ENCODE measurements at places on chromosomes 4 and X. TPM values are rescaled to one million over a fixed set of nuclear protein-coding genes. Genes with fewer than 3 reads are reported as not detected.

HPGDS gene
- not detected for total RNA-seq

DNA sequence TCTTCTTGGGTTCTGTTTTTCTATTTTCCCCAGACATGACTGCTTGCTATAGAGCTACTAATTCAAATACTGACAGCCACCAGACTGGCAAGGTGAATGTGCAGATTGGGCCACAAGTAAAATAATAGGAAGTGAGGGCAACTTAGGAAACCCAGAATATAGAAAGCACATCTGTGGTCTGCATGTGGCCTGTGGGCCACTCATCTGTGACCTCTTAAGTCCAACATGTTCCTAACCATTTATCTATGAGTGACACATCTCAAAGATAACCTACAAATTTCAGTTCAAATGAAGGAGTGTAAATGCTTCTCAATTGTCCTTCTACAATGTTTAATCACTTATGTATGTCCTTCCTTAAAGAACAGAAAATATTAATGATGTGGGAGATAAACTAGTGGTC, 128.9 kb downstream of the REELD1 start:
- H3K4me3 ChIP-seq: no peak overlapping the region
- H3K27me3 ChIP-seq: no peaks in the 10 kb centered on the region
- DNase-seq: no peak
- no peak overlapping the region for H3K27ac ChIP-seq
- no peaks in the 10 kb centered on the region for H3K36me3 ChIP-seq
- no peaks in the 10 kb centered on the region for H3K4me1 ChIP-seq

GRCh38 chrX:110671068-110671803, 124.4 kb downstream of the CHRDL1 start:
- no peaks in the 10 kb centered on the region for H3K36me3 ChIP-seq
- H3K27ac ChIP-seq: no peak overlapping the region
- no peaks in the 10 kb centered on the region for H3K4me1 ChIP-seq
- H3K4me3 ChIP-seq: no peak overlapping the region
- no peaks in the 10 kb centered on the region for H3K27me3 ChIP-seq

DNA sequence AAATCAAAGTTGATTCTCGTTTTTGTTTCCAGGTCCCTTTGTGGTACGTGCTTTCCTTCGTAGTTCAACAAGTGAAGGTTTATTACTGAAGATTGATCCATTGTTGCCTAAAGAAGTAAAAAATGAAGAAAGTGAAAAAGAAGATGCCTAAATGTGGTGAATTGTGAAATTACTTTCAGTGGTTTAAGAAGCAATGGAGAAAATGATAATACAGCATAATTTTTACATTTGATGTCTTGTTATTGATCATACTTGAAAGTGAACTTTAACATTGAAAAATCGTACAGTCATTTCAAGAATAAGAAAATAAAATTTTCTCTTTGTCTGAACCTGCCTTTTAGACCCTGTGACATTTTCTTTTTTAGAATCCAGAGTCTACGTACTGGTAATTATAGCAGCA, 89.8 kb downstream of the MRPL1 start:
- no peaks in the 10 kb centered on the region for H3K36me3 ChIP-seq
- no peaks in the 10 kb centered on the region for H3K4me1 ChIP-seq
- no peak overlapping the region for H3K27ac ChIP-seq
- no peak for DNase-seq

All from Panc1 (cell line).